Sciatic nerve (tissue), 2 donors: ENCODE measurements at places on chromosomes 16 and 17. TPM values are rescaled to one million over a fixed set of nuclear protein-coding genes. Genes with fewer than 3 reads are reported as not detected.

SLC13A2 gene
- total RNA-seq: not detected

GRCh38 chr16:30738984-30739951, 9.0 kb upstream of the PHKG2 start:
- DNase-seq: no peak

GRCh38 chr17:19897090-19897837, 29.5 kb upstream of the ULK2 start:
- DNase-seq: peak; percentile 72

DNA sequence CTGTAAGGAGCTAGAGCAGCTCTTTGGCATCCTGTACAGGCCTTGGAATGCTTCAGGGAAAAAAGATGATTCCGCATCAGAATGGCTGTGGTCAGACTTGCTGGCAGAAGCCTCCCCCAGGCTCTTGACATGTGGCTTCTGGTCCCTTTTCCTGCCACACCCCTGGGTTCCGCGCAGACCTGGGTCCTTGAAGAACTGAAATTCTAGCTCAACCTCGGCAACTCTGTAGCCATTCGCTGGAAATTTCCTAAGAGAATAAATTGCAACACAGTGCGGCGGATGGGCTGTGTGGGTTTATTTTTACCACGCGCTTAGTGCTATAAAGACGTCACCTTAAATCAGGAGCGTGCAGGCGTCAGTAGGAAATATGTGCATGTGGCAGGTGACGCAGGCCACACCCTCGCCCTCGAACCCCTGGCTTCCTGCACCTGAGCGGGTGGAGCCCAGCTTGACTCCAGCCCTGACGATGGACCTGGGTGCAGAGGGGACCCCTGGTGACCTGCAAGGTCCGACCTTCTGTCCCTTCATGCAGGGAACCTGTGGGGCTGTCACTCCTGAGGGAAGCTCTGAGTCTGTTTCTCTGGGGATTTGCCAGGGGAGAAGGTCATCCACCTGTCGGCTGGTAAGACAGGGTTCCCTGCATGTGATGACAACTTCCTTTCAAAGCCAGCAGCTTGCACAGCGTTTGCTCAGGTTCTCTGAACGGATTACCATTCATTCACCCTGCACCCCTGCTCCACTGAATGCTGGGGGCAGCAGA, 46.3 kb downstream of the METRNL start:
- peak; percentile 60 for DNase-seq

DNA sequence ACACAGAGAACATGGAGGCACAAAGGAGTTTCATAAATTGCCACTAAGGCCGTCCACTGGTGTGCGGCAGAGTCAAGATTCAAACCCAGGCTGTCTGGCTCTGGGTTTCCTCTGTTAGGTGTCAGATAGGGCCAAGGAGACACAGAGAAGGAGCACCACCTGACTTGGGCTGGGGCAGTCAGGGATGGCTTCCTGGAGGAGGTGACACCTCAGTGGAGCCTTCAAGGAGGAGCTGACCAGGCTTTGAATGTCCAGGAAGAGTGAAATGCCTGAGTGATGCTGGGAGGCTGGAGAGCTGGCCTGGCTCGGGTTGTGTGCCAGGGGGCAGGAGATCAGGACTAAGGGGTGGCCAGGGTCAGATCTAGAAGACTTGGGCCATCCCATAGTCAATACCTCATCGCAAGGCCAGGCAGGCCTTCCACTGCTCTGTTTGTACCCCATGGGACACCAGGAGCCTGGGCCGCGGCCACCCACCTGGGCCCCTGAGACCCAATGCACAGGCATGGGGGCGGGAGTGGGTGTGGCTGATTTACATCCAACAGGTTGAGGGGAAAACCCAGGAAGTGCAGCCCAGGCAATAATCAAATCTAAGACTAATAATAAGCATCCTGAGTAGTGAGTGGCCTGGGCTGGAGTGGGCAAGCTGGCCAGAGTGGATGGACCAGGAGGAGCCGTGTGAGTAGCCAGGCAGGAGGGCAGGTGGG, 73.7 kb downstream of the USP22 start:
- no peak for DNase-seq

DNA sequence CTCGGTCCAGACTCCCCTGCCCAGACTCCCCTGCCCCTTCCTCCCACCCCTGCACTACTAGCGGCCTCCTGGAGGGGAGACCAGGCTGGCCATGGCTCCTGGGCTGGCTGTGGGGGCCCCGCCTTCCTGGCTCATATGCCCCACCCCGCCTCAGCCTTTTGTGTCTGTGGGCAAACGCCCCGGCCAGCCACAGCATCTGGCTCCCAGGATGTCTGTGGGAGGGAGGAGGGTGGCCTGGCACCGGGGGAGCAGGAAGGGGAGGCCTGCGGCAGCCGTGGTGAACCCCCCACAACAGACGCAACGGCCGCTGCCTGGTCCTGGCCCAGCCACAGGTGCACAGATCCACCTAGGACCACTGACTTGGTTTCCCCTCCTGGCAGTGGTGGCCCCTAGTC, 32.9 kb downstream of the BAHCC1 start:
- DNase-seq: no peak

DNA sequence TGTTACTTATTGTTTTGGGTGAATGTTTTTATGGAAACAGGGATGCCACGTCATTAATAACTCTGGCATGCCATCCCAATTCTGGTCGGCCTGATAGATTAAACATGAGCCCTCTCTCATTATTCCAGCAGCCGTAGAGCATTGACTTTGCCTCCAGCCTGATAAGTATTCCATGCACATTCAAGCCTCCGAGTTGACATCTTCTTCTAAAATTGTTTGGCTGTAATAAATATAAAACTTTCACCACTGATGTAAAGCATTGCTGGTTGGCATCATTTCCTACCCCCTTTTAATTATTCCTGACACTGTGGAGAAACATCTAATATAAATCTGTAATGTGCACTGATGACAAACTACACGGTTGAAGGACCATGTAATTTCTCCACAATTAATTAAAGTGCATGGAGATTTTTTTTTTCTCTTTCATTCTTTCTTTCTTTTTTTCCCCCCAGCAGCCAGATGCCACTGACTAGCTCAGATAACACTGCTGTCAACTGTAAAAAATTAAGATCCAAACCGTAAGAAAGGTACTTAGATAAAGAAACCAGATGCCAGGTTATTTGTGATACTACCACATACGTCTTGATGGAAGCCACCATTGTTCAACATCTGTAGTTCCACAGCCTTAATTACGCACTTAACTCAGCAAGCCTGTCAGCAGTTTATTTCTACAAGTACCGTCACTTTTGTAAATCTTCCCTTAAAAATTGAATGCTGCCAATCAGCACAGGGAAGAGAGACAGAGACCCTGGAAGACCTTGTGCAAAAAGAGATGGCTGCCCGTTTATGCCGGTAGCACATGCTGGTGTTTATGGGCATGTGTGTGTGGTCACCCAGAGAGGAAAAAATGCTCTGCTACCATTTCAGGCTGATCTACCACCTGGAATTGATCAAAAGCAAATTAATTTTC, 237.7 kb downstream of the IRX3 start:
- DNase-seq: no peak

MEOX1 gene
- 19.5 TPM for total RNA-seq

DNA sequence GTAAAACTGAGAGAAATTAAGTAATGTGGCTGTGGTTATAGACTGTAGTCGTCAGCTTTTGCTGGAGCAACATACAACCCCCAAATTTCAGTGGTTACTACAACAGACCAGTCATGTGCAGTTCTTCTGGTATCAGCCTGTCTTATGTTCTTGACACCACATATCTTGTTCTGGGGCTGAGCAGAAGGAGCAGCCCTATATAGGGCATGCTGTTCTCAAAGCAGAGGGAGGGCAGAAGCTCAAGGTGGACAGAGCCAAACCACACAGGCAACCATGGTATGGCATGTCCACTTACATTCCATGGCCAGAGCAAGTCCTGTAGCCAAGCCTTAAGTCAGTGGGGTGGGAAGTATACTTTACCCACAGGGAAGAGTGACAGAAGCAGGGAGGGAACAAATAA, 7.7 kb downstream of the PRKAR1A start:
- no peak for DNase-seq

GRCh38 chr17:9806699-9807098, 15.2 kb downstream of the GSG1L2 start:
- DNase-seq: no peak
